Activated T-cell treated with anti-CD3 and anti-CD28 coated beads, Interleukin-2, amount 50 U/mL, for 1 hour (primary cell): ENCODE measurements at places on chromosomes 6 and 20.

DNA sequence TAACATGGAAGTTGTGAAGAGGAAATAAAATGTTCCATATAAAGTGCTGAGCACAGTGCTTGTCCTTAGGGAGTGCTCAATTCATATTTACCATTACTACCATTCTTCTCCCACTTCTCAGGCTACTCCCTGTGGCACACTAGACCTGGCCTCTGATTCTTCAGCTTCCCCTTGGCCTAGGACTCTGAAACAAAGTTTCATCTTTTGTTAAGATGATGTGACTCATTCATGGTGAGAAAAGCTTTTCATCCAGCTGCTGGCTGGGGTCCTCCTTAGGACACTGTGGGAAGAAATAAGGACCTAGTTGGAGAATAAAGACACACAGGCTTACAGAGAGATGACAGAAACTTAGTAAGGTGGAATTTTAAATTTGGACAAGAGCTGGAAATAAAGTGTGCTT, 314.8 kb downstream of the CDC5L start:
- DNase-seq: no peak

DNA sequence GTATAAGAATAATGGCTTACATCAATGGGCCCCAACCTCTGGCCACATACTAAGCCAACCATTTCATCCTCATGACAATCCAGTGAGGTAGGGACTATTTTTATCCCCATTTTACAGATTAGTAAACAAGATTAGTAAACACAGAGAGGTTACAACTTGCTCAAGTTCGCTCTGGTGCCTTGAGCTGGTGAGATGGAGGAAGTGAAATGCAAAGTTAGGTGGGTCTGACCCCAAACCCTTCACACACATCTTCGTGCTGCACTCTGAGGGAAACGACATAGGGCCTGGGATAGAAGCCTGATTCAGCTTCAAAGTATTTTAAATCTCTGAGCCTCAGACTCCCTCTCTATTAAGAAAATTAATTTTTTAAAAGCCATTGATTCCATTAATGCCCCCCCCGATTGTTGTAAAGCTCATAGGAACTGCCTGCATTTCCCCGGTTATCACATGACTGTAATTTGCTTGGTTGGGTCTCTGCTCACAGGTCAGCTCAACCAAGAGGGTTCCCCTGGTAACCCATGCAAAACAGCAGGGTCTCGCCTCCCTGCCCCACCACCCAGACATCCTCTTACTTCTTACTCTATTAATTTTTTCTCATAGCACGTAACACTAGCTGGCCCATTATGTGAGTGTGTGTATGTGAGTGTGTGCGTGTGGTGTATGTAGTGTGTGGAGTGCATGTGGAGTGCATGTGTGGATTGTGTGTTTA, 221.2 kb downstream of the MAFB start:
- no peak for DNase-seq

DNA sequence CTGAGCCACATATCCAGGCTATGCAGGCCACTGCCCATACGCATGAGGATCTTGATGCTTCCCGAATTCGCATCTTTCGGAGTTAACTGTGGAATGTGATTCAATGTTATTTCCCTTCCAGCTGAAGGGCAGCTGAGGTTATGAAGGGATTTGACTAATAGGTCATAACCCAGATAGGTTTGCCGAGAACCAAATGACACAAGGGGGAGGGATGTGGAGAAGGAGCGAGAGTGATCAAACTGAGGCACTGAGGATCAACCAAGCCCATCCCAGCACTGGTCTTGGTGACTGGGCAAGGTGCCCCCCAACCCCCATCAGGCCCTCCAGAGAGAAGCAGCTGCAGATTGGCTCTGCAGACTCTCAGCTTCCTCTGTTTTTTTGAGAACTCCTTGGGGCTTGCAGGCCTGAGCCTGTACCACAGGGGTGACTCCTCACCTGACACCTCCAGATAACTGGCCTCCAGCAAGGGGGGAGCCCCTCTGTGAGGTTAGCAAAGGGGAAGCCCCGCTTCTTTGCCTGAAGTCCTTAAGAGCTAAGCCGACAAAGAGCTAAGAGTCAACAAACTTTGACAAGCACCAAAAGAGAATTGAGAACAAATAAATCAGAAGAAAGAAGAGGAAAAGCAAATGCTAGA, 185.9 kb downstream of the PDE7B start:
- DNase-seq: no peak

- DNase-seq: no peak
These were observed 11.7 kb upstream of the PRIM2 start for GRCh38 chr6:57305761-57306160.

DNA sequence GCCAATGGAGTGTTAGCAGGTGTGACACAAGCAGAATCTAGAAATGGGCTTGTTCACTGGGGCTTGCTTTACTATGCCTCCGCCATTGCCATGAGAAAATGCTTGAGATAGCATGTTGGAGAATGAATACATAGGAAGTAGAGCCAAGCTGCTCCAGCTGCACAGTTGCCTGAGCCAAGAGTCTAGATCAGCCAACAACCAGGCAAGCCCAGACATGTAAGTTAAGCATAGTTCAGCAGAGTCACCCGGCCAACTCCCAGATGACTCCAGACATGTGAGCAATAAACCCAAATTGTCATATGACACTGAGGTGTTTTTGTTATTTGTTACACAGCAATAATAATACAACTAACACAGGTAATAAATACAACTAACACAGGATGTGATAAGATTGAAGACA, 167.9 kb downstream of the HAO1 start:
- DNase-seq: no peak

DNA sequence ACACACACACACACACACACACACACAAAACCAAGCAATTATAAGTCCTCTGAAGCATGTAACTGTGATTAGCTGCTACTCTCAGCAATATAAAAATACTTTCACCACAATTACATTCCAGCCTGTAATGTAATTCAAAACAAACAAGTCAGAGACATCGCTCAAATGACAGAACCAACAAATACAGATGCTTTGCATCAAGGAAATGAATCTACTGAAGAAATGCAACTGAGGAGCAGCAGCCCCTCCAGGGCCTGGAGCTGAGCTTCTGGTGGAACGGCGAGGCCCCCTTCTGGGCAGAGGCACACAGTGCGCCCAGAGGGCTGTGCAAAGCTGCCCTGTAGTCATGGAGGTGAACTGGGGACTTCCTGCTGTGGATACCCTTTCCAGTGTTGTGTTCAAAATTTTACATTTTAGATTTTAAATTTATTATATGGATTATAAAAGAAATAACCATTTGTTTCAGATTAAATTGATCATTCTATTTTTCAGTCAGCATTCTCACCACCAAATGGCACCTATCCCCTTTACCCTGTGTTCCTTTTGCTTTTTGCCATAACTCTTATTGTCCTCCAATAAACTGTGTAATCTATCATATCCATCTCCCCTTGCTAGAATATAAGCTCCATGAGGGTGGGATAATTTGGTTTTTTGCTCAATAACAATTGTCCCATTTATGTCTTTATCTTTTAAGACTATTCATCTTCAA, 23.2 kb downstream of the ADAT2 start:
- peak; percentile 78 for DNase-seq
